T-helper 1 cell (primary cell): ENCODE measurements at places on chromosomes 6 and 20.
A peak's percentile ranks its signal among the peaks of the same experiment; 100 is the strongest.

DNA sequence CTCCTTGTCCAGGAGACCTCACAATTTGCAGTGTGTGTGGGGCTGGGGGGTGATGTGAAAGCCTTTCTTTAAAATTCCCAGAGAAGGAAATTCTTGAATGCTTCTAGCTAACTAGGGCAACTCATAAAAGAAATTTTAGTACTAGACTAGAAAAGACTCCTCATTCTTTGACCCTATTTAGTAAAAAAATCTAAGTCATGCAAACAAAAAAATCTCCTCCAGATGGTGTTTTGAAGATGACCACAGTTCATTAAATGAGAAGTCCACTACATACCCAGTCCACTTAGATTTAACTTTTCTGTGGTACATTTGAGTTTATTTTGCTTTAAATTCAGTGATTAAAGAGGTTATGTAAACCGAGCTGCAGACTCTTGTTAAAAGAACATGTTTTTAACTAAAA is 67.5 kb downstream of the NDUFAF5 start:
- no peak for DNase-seq

- no peak for DNase-seq
Observed at GRCh38 chr20:48329031-48329615, 498.7 kb downstream of the PREX1 start.

- DNase-seq: no peak
Observed at GRCh38 chr6:156396068-156396771, 381.0 kb upstream of the ARID1B start.

- DNase-seq: no peak
Observed at GRCh38 chr20:12554426-12554825, 454.3 kb upstream of the SPTLC3 start.

- no peak for DNase-seq
Observed at GRCh38 chr20:34541264-34541901, 17.1 kb upstream of the MAP1LC3A start.

- no peak for DNase-seq
Observed at GRCh38 chr20:460707-461106, 1.6 kb downstream of the TBC1D20 start.

- no peak for DNase-seq
Observed at GRCh38 chr6:169619650-169620049, 82.2 kb downstream of the WDR27 start.

GRCh38 chr6:81856872-81857271 is 104.4 kb upstream of the TENT5A start:
- DNase-seq: no peak

GRCh38 chr6:167053895-167054530 is 54.8 kb downstream of the CEP43 start:
- no peak for DNase-seq

DNA sequence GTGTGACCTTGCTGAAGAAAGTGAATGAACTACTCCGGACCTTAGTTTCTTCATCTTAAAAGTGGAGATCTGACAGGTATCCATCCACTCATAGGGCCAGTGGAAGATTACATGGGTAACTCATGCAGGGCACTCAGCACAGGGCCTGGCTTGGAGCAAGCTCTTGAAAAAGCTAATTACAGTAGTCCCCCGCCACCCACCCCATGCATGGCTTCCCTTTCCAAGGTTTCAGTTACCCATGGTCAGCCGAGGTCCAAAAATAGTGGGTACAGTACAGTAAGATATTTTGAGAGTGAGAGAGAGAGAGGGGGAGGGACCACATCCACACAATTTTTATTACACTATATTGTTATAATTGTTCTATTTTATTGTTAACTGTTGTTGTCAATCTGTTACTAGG is 7.1 kb upstream of the PMEPA1 start:
- no peak for DNase-seq

- no peak for DNase-seq
Observed at GRCh38 chr6:82178077-82178758, 69.3 kb downstream of the IBTK start.

GRCh38 chr6:24740861-24741260 is 21.9 kb upstream of the C6orf62 start:
- no peak for DNase-seq

- DNase-seq: no peak
Observed at GRCh38 chr6:162262466-162263196, 464.9 kb downstream of the PRKN start.

DNA sequence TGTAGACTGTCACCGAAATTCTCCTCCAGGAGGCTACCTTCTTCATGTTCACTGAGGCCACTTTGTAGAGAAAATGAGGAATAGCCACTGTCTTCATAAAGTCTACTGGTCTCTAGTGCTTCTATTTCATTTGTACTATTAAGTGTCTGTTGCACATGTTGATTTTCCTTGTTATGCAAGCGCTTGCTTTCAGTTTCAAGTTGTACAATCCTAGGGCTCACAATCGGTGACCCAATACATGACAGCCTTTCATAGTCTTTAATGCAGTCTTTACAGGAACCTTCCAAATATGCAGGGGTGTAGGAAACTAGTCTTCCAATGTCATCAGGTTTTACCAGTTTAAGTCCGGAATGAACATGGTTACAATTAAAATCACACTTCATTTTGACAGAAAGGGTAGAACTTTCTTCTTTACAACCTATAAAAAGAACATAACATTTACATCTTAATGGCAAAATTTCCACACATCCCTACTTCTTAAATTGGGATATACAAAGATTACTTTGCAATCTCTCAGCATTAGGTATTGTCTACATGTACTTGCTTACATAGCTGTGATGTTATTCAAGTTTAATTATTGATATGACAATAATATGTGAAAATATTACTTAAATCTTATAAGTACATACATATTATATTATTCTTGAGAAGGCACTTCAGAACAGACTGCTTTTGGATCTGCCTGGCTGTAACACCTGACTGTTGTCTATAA is 7.5 kb downstream of the FBXO5 start:
- no peak for DNase-seq

- no peak for DNase-seq
Observed at GRCh38 chr6:37793067-37793466, 26.5 kb upstream of the ZFAND3 start.

GRCh38 chr6:167690931-167691330 is 135.8 kb upstream of the AFDN start:
- no peak for DNase-seq

- no peak for DNase-seq
Observed at GRCh38 chr20:5806457-5807263, 56.5 kb downstream of the SHLD1 start.

- no peak for DNase-seq
Observed at GRCh38 chr6:118895859-118896258, 1.9 kb downstream of the ASF1A start.

- DNase-seq: no peak
Observed at GRCh38 chr6:14107711-14108494, 9.7 kb upstream of the CD83 start.

- DNase-seq: no peak
Observed at GRCh38 chr6:163813979-163814493, 399.5 kb downstream of the QKI start.

DNA sequence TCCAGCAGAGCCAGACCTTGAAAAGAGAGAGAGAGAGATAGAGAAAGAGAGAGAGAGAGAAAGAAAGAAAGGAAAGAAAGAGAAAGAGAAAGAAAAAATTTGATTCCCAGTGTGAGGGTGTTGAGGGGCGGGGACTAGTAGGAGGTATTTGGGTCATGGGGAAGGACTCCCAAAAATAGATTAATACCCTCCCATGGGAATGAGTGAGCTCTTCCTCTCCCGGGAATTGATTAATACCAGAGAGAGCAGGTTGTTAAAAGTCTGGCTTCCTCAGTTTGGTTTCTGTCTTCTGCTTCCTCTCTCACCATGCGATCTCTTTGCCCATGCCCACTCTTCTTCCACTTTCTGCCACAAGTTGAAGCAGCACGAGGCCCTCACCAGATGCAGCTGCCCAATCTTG is 28.8 kb upstream of the CFAP206 start:
- DNase-seq: no peak

DNA sequence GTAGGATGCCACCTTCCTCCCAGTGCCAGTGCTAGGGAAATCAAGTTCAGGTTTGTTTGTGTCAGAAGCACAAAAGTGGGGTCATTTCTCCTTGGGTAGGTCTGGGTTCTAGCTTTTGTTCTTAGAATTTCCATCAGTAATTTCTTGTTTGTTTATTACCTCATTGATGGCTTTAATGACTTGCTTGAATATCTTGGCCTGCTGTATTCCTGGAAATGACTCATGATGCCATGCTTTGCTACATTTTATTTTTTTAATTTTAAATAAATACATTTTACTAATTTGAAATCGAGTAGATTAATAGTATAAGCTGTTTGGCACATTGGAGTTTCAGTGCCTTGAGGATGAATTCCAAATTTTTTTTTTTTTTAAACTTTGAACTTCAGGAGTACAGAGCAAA is 189.6 kb downstream of the JARID2 start:
- DNase-seq: no peak

GRCh38 chr6:160505970-160506369 is 157.8 kb downstream of the SLC22A3 start:
- DNase-seq: no peak

DNA sequence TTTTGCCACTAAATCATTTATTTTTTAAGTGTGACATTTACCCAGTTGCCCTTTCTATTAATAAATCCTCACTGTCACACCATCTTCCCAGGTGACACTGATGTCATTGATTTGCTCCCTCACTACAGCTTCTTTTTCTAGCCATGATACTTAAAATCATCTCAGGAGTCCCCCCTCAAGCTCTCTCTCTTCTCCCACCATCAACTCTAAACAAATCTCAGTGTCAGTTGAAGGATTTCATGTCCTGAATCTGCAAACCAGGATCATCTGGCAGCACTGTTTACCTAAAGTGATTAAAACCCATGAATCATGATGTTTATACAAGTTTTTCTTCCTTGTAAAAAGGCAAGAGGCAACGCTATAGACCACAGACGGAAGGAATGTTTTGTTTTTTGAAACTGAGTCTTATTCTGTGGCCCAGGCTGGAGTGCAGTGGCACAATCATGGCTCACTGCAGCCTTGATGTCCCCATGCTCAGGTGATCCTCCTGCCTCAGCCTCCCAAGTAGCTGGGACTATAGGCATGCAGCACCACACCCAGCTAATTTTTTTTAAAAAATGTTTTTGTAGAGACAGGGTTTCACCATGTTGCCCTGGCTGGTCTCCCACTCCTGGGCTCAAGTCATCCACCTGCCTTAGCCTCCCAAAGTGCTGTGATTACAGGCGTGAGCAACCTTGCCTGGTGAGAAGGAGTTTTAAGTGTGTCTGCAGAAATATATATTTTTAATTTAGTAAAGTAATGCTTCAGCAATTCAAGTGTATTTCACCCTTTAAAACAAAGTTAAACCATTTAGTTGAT is 30.1 kb upstream of the SH3BGRL2 start:
- DNase-seq: no peak

- no peak for DNase-seq
Observed at GRCh38 chr6:96659084-96659845, 96.3 kb downstream of the FHL5 start.

DNA sequence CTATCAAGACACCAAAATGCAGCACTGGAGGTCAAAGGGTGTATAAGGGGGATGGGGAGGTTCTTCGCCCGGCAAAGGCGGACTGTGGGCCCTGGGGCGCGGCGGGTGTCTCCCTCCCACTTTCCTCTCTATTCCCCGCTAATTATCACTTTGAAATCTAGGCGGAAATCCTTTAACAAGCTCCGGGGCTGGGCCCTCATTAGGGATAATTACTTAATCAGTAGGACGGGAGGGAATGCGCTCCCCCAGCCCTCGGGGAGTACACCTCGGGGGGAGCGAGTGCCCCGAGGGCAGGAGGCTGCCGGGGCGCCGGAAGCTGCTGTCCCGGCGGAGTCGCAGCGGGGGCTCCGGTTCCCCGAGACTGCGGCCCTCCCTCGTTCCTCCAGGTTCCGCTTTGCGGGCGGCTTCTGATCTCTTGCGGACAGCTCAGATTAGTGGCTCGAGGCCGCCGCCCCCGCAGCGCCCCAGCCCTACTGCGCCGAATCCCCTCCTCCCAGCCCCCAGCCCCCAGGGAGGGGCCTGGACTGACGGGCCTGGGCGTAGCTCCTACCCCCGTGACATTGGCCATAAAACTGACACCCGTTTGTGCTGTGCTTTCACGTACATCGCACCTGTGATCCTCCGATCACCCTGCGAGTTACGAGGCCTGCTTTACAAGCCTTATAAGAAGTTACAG is 14.7 kb downstream of the MUCL3 start:
- peak; percentile 55 for DNase-seq

DNA sequence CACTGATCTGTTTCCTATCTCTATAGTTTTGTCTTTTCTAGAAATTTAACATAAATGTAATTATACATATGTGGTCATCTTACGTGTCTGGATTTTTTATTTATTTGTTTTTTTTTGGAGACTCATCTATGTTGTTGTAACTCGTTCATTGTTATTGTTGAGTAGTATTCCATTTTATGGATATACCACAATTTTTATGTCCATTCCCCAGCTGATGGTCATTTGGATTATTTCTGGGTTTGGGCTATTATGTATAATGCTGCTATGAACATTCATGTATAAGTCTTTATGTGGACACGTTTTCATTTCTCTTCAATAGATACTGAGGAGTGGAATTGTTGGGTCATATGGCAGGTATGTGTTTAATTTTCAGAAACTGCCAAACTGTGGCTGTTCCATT is 10.2 kb downstream of the DZANK1 start:
- DNase-seq: no peak
